Stimulated activated effector memory CD8-positive, alpha-beta T cell treated with anti-CD3 and anti-CD28 coated beads, Interleukin-12 subunit alpha, Interleukin-12 subunit beta, amount 100 ng/mL, for 72 hours (primary cell): ENCODE measurements at places on chromosomes 13 and 19.

GRCh38 chr19:40592170-40592569, 9.0 kb upstream of the LTBP4 start:
- DNase-seq: no peak

- no peak for DNase-seq
Measured at GRCh38 chr13:27588405-27588804, 31.9 kb downstream of the LNX2 start.

GRCh38 chr13:31330236-31330635, 130.5 kb downstream of the B3GLCT start:
- DNase-seq: no peak

DNA sequence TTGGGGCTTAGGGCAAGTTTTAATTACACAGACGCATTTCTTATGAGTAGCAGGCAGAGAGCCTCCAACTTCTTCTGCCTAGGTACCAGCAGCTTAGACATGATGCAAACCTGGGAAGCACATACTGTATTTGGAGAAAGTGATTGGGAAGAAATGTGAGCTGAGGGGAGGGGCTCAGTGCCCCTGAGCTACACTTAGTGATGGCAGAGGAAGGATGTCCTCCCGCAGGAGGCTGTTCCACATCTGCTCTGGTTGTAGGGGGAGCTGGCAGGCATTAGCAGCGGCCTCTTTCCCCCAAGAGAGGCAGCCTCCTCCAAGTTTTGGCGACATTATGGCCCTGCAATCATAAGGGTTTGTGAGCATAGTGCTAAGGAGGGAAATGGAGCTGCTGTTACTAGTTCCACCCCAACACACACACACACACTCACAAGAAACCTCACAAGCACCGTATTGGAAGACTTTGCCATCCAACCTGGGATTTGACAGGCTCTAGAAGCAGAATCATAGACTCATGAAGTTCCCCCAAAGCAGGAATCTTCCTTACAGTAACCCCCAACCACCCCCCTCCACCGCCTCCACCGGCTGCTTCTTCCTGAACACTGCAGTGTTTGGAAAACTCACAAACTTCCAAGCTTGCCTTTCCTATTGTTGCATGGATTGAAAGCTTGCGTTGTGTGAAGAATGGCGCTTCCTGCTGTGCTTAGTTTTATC, 3.3 kb downstream of the ALOX5AP start:
- no peak for DNase-seq

GRCh38 chr13:95337597-95337996, 36.3 kb upstream of the ABCC4 start:
- no peak for DNase-seq
